ENCODE measurements at places on chromosomes 11 and 22. TPM values are rescaled to one million over a fixed set of nuclear protein-coding genes. Genes with fewer than 3 reads are reported as not detected.

DNA sequence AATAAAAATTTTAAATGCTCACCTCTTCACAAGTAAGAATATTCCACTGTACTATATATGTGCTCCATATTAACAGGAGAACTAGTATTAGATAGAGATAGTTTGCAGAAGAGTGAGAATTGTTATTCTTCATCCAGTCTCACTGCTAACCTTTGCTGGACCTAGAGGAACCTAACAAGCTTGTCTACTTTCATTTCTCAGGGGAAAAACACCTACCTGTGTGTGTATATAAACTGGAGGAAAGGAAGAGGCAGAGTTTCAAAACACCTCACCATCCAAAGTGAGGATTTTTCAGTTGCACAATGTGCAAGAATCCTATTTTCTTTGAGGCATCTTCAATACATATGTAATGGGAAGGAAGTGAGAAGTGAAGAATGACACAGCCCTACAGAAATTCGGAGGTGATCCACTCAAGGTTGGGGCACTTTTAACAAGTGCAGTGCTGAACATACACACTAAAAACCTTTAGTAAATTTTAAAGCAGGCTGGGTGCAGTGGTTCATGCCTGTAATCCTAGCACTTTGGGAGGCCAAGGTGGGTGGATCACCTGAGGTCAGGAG is 52.4 kb downstream of the SYTL2 start:
- DNase-seq = no peak

- no peak for DNase-seq
Observed at GRCh38 chr11:118051136-118051610, 25.7 kb upstream of the TMPRSS4 start.

Gene MRGPRX3
- not detected for total RNA-seq

Gene EP300
- total RNA-seq = 109 TPM

- DNase-seq = peak; percentile 30
Observed at GRCh38 chr22:49664891-49665290, 162.8 kb downstream of the BRD1 start.

Gene C11orf87
- not detected for total RNA-seq

GRCh38 chr22:45208993-45209838 is 31.5 kb downstream of the KIAA0930 start:
- peak; percentile 91 for DNase-seq

Gene BTG4
- not detected for total RNA-seq

DNA sequence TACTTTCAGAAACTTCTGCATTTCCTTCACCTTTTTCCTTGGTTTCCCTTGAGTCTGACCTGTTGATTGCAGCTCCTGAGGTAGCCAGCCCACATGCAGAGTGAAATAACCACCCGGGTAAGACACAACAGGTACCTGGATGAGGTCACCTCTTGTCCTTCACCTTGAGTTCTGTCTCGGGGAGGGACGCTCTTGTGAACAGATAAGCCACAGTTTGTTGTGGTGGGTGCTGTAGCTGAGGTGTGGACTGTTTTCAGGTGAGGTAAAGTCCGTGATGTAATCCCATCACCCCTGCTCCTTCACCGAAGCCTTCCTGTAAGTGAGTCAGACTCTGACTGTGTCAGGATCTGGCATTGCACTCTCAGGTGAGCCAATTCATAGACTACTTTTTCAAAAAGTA is 183.1 kb downstream of the NAV2 start:
- DNase-seq = peak; percentile 59

GRCh38 chr11:70582886-70583641 is 184.7 kb downstream of the CTTN start:
- no peak for DNase-seq

All from endodermal cell (in vitro differentiated cells).